ENCODE measurements at places on chromosomes 6 and 20.

GRCh38 chr6:90173262-90173925, 123.2 kb downstream of the BACH2 start:
- DNase-seq: no peak

GRCh38 chr6:90222724-90223198, 73.9 kb downstream of the BACH2 start:
- no peak for DNase-seq

- no peak for DNase-seq
Measured at GRCh38 chr6:166005401-166005943, 162.2 kb downstream of the TBXT start.

GRCh38 chr6:157804448-157805327, 18.4 kb upstream of the SNX9 start:
- DNase-seq: no peak

- no peak for DNase-seq
Measured at GRCh38 chr6:166245148-166245547, 63.0 kb downstream of the PRR18 start.
